Gastrocnemius medialis (tissue), 4 donors: ENCODE measurements at places on chromosomes 5 and 9. TPM values are rescaled to one million over a fixed set of nuclear protein-coding genes. Genes with fewer than 3 reads are reported as not detected.

- peak; percentile 22 for DNase-seq
Observed at GRCh38 chr5:100901821-100902341, 1.2 kb downstream of the ST8SIA4 start.

GRCh38 chr5:126137891-126138280 is 285.3 kb upstream of the GRAMD2B start:
- DNase-seq: no peak

DNA sequence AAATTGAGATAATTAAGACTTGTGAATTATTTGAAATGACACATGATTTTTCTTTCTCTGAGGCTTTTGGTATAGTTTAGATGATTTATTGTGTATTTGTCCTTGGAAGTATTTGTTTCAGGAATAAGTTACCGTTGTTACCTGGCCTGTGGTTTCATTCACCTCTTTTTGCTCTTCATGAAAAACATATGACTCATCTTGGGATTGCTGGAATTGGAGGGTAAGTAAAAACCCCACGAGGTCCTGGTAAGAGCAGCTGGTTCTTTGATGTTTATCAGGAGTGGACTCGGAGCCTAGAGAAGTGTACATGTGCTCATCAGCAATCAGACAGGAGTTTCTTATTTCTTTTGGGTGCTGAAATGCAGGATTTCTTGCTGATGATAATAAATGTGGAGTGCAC is 275.3 kb downstream of the PSAT1 start:
- DNase-seq: no peak

DNA sequence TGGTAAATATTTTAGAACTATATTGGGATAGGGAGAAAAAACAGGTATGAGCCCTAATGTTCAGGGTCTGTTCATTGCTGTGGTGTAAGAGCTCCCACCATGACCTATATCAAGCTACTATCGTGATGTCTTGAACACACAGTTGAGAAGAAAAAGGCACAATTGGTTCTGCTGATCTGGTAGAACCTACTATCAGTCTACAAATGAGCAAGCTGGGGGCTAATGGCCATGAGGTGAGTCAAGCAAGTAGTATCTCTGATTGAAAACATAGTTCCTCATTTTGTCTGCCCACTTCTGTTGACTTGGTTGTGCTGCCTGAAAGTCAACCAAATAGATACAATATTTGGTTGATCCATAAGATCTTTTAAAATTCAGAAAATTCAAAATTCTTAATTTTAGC is 1026.3 kb downstream of the CDH12 start:
- DNase-seq: no peak

DNA sequence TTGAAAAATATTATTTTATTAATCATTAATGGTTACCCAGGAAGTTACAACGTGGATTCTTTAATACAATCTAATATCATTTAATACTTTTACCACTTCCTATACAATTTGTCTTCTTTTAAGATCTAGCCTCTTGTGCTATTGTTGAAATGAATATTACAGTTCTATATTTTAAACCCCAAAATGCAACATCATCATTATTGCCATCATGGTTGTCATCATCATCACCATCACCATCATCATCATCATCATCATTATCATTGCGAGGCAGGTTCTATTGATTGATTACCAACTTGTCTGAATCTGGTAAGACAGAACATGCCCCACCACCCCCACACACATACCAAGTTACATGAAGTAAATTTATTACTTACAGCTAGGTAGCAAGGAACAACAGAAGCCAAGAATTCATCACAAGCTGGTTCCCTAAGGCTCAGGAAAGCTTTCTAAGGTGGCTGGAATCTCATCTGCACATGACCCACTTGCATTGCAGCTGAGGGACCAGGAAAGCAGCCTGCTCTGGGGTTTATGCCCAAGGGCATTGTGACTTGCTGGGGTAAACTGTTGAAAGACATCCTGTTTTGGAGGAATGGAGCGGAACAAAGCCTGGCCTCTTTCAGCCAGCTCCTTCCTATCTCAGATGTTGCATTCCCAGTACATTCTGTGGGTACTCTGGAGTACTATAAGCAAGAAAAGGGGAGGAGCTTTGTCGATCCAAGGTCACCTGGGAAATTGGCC is 418.1 kb downstream of the PRR16 start:
- DNase-seq: no peak

Gene CDKN2B-AS1
- total RNA-seq: 0.46 TPM

- no peak for DNase-seq
Observed at GRCh38 chr9:13001989-13002580, 227.3 kb downstream of the LURAP1L start.

DNA sequence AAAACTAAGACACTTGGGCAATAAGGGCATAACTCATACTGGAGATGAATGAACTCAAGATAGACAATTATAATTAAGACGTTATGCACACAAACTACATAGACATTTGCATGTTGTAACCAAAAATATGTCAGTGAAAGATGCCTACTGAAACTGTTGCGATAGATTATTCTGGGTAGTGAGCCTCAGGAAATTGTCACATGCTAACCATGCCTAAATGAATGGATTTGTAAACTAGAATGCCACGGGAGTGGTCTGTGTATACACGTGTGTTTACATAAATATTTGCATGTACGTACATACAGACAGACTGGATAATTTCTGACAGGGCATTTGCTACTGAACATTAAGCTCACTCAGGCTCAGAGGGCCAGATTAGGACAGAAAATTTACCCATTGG is 1.2 kb downstream of the NIPSNAP3B start:
- no peak for DNase-seq

- no peak for DNase-seq
Observed at GRCh38 chr9:89701221-89701798, 96.5 kb downstream of the GADD45G start.

GRCh38 chr5:148990817-148991216 is 72.0 kb downstream of the SH3TC2 start:
- no peak for DNase-seq

DNA sequence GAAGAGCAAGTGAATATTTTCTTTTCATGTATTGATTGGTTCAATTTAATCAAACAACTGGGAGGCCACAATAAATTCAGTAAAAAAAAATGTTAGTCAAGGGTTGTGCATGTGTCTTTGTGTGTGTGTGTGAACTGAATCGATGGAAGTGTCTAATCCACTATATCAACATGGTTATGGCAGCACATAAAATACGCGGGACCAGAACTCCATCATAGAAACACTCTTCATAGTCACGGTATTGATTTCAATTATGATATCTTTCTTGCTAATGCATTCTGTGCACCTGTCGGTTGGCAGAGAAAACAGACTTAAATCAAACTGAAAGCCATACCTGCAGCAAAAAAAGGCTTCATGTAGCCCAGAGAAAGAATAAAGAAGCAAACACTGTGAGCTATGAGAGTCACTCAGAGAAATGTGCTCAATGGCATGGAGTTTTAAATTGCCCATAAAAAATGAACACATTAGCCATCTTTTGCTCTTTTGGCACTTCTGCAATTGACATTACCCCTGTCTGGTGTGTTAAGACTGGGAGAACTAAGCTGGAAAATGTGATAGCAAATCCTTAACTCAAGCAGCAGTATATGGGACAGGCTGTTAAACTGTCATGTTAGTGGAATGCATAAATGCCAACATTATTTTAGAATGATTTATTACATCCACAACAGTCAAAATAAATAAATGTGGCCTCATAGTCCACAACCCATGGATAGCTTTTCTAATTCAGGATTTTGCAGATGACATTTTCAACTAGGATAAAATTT is 642.4 kb upstream of the C9orf72 start:
- DNase-seq: no peak

- no peak for DNase-seq
Observed at GRCh38 chr9:92564982-92565381, 29.2 kb upstream of the ECM2 start.

Gene RNF180
- total RNA-seq: 5.7 TPM

DNA sequence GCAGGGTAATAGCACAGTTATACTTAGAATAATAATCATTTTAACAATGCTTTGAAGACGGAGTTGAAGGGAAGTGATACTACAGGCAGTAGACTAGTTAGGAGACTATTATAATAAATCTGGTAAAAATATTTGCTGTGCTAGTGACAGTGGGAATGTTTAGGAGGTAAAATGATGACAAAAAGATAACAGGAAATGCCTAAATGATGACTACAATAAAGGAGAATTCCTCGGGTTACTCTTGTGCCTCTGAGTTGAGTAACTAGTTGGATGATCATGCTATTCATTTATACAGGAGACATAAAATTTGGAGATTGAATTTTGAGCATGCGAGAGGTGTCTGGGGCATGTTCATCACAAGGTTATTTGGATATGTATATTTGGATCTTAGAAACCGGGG is 32.2 kb upstream of the PAM start:
- DNase-seq: no peak

- DNase-seq: no peak
Observed at GRCh38 chr9:8392866-8393265, 593.3 kb upstream of the DMAC1 start.

Gene IFNE
- not detected for total RNA-seq

DNA sequence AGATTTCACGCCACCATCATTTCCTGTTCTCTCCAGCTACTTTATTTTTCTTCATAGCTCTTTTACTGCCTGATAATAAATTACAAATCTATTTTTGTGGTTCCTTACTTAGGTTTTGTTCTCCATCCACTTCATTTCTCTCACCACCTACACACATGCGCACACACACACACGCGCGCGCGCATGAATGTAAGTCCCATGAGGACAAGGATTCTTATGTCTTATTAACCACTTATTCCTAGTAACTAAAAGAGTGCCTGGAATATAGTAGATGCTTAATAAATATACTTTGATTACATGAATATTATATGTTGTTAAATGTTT is 116.5 kb downstream of the TRPM6 start:
- no peak for DNase-seq

Gene GABRA6
- total RNA-seq: not detected

- DNase-seq: no peak
Observed at GRCh38 chr5:57307516-57307915, 133.7 kb downstream of the GPBP1 start.

GRCh38 chr5:80093796-80094195 is 58.6 kb downstream of the THBS4 start:
- no peak for DNase-seq

DNA sequence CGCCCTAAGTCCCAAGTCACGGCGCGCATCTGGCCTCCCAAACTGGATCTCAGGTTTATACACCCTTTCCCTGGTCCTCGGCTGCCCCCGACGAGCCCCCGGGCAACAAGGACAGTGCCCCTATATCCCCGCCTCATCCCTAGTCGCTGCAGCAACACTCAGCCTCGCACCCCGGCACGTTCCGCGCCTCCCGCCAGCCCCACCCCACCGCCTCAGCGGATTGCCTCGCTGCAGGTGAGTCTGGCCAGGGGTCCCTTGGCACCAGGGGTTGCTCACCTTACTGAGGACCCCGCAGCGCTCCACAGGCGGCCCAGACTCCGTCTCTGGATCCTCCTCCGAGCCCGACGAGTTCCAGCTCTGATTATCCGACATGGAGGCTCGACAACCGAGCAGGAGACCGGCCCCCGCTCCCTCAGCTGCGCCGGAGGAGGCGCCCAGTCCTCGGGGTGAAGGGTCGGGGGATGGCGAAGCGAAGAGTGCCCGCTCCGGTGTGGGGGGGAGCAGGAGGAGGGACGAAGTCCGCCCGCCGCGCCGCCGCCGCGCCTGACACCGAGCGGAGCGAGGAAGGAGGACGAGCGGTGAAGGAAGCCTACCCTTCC is 494 bp downstream of the CERT1 start:
- DNase-seq: no peak

DNA sequence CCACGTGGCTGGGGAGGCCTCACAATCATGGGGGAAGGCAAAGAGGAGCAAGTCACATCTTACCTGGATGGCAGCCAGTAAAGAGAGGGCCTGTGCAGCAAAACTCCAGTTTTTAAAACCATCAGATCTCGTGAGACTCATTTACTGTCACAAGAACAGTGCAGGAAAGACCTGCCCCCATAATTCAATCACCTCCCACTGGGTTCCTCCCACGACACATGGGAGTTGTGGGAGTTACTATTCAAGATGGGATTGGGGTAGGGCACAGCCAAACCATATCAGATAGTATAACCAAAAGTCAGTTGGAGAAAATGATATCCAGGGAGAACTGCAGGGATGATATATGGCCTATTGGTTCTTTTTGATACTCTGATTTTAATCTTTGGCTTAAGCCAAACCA is 10.0 kb upstream of the CAVIN4 start:
- DNase-seq: no peak

DNA sequence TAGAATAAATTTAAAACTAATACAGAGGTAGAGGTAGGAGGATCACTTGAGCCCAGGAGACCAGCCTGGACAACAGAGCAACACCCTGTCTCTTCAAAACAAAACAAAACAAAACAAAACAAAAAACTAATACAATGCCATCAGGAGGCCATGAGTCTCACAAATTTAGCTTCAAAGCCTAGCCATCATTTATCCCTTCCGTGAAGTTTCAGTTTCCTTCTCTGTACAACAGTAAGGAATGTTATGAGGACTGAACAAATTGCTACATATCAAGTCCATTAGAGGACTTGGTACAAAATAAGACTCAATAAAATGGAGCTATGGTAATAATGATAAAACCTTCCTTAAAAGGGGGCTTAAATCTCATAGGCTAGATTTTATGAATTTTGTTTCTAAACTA is 60.8 kb downstream of the MAPKAP1 start:
- DNase-seq: no peak

Gene FCN2
- not detected for total RNA-seq

Gene ARSB
- total RNA-seq: 3.2 TPM

DNA sequence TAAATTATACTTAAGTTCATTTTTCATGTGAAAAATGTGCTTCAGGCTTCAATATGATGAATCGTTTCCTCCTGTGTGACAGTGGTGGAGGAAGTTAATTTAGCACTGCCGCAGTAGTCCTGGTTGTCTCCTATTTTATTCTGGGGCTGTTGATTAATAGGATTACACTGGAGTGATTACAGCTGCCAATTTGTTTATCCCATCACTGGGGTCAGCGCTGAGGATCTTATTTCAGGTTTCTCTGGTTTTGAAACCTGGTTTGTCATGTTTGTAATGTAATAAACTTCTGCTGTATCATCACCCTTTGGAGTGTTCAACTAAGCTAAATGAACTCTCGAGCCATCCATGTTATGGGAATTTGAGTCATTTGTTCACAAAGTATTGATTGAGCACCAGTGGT is 241.7 kb upstream of the KCNN2 start:
- DNase-seq: no peak

DNA sequence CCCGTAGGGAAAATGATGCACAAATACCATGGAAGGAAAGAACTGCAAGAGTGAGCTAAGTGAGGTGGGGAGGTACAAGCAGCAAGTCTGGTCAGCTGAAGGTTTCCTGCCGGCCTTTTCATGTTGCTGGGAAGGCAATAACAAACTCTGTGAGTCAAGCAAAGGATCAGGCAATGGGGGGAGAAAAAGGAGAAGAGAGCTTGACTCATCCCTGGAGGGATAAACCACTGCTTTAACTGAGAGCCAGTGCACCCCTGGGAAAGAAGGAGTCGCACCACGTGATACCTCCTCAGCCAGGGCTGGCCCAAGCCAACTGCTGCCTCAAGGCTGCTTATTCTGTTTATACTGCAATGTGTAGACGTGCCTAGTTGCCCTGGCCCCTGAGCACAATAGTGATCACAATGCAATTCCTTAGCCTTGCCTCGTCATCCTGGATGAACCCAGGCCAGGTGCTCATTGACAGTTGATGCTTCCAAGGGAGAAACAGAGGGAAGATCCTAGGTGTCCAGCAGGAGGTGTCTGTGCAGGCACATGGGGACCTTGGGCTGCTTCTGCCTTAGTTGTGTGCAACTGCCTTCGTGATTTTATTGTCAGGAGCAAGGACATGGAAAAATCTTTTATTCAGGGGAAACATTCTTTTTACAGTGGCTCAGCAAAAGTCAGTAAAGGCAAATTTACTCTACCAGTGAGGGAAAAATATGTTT is 203.0 kb upstream of the TUT7 start:
- peak; percentile 42 for DNase-seq

- DNase-seq: no peak
Observed at GRCh38 chr9:5764130-5764868, 68.6 kb downstream of the ERMP1 start.

Gene DAB2
- total RNA-seq: 15.2 TPM
